ENCODE measurements at places on chromosomes 12 and 14. TPM values are rescaled to one million over a fixed set of nuclear protein-coding genes. Genes with fewer than 3 reads are reported as not detected.
A peak's percentile ranks its signal among the peaks of the same experiment; 100 is the strongest.

- H3K27ac ChIP-seq = no peak overlapping the region
- H3K36me3 ChIP-seq = no peaks in the 10 kb centered on the region
- no peak overlapping the region for H3K4me3 ChIP-seq
- no peak for DNase-seq
- no peaks in the 10 kb centered on the region for H3K27me3 ChIP-seq
Observed at GRCh38 chr12:130992979-130993538, 39.4 kb downstream of the ADGRD1 start.

- peak overlapping the region; percentile 67 for H3K4me3 ChIP-seq
- H3K4me1 ChIP-seq = peaks cover 13% of the 10 kb centered on the region
- H3K27ac ChIP-seq = no peak overlapping the region
- H3K27me3 ChIP-seq = peaks cover 39% of the 10 kb centered on the region
- H3K36me3 ChIP-seq = no peaks in the 10 kb centered on the region
Observed at GRCh38 chr12:105083551-105084105, 630 bp downstream of the ALDH1L2 start.

DNA sequence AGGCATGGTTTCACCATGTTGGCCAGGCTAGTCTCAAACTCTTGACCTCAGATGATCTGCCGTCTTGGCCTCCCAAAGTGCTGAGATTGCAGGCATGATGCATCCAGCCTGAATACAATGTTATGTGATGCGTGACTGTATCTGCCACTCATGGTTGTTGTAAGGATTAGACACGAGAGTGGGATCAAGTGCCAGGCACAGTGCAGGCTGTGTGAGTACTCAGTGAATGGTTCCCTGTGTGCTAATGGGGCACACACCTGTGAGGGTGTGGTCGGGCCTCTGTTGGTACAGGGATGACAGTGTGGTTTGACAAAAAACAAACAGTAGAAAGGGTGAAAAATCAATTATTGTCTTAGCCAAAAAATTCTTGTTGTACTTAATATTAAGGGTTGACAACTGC is 61.8 kb downstream of the TECPR2 start:
- H3K4me1 ChIP-seq = no peaks in the 10 kb centered on the region
- H3K36me3 ChIP-seq = no peaks in the 10 kb centered on the region
- H3K4me3 ChIP-seq = no peak overlapping the region
- no peak for DNase-seq
- no peaks in the 10 kb centered on the region for H3K27me3 ChIP-seq
- no peak overlapping the region for H3K27ac ChIP-seq

GRCh38 chr12:9340422-9341259 is 132.4 kb upstream of the PZP start:
- no peak overlapping the region for H3K4me3 ChIP-seq
- H3K27me3 ChIP-seq = no peaks in the 10 kb centered on the region
- no peaks in the 10 kb centered on the region for H3K4me1 ChIP-seq
- H3K27ac ChIP-seq = no peak overlapping the region
- DNase-seq = no peak
- H3K36me3 ChIP-seq = no peaks in the 10 kb centered on the region

DNA sequence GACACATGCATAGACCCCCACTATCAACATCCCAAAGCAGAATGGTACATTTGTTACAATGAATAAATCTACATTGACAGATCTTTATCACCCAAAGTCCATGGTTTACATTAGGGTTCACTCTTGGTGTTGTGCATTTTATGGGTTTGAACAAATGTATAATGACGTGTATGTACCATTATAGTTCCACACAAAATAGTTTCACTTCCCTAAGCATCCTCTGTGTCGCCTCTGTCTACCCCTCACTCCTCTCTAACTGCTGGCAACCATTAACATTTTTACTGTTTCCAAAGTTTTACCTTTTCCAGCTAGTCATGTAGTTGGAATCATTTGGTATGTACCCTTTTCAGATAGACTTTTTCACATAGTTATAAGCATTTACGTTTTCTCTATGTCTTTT is 69.5 kb upstream of the LMO3 start:
- H3K36me3 ChIP-seq = no peaks in the 10 kb centered on the region
- peaks cover 10% of the 10 kb centered on the region for H3K4me1 ChIP-seq
- no peaks in the 10 kb centered on the region for H3K27me3 ChIP-seq
- no peak overlapping the region for H3K4me3 ChIP-seq
- no peak for DNase-seq

- DNase-seq = no peak
- H3K4me3 ChIP-seq = no peak overlapping the region
- H3K27me3 ChIP-seq = no peaks in the 10 kb centered on the region
- H3K4me1 ChIP-seq = no peaks in the 10 kb centered on the region
Observed at GRCh38 chr12:69440016-69440415, 30.2 kb upstream of the FRS2 start.

GRCh38 chr14:65153101-65153500 is 50.8 kb upstream of the MAX start:
- no peak overlapping the region for H3K27ac ChIP-seq
- DNase-seq = no peak

GRCh38 chr12:127542931-127543330 is 724.0 kb upstream of the TMEM132C start:
- H3K27ac ChIP-seq = no peak overlapping the region
- no peaks in the 10 kb centered on the region for H3K27me3 ChIP-seq
- H3K4me3 ChIP-seq = no peak overlapping the region

DNA sequence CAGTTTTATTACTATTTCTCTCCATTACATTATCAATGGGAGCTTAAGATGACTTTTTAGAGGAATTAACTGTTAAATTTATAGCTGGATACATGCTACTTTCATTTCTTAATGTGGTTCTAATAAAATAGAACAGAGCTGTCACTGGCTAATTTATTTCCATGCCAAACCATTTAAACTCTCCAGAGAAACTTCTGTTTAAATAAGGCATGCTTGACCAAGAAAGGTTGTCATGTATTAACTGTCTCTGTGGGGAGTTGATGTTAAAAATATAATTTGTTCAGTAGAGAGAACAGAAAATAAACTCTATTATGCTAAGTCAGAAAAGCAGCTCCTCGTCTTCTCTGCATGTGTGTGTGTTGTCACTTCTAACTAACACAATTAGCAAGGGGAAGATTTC is 447.4 kb downstream of the SLC16A7 start:
- H3K4me1 ChIP-seq = no peaks in the 10 kb centered on the region
- no peak overlapping the region for H3K4me3 ChIP-seq
- H3K27ac ChIP-seq = no peak overlapping the region
- no peaks in the 10 kb centered on the region for H3K27me3 ChIP-seq
- H3K36me3 ChIP-seq = no peaks in the 10 kb centered on the region
- no peak for DNase-seq

GRCh38 chr12:52445876-52446275 is 6.1 kb downstream of the KRT6B start:
- H3K27ac ChIP-seq = no peak overlapping the region
- no peaks in the 10 kb centered on the region for H3K36me3 ChIP-seq
- peaks cover 23% of the 10 kb centered on the region for H3K4me1 ChIP-seq
- no peak overlapping the region for H3K4me3 ChIP-seq
- no peaks in the 10 kb centered on the region for H3K27me3 ChIP-seq
- DNase-seq = no peak

DNA sequence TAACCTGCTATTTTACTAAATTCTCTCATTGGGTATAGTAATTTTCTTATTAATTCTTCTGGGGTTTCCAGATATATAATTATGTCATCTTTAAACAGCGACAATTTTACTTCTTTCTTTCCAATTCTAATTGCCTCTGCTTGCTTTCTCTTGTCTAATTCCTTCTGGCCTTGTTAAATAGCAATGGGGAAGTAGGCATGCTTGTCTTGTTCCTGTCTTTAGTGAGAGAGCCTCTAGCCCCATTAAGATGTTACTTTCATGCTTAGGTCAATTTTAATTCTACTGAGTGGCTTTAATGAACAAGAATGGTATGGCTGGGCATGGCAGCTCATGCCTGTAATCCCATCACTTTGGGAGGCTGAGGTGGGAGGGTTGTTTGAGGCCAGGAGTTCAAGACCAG is 31.7 kb downstream of the LRTM2 start:
- no peak overlapping the region for H3K27ac ChIP-seq
- H3K27me3 ChIP-seq = no peaks in the 10 kb centered on the region
- no peaks in the 10 kb centered on the region for H3K36me3 ChIP-seq
- DNase-seq = no peak
- H3K4me3 ChIP-seq = no peak overlapping the region

DNA sequence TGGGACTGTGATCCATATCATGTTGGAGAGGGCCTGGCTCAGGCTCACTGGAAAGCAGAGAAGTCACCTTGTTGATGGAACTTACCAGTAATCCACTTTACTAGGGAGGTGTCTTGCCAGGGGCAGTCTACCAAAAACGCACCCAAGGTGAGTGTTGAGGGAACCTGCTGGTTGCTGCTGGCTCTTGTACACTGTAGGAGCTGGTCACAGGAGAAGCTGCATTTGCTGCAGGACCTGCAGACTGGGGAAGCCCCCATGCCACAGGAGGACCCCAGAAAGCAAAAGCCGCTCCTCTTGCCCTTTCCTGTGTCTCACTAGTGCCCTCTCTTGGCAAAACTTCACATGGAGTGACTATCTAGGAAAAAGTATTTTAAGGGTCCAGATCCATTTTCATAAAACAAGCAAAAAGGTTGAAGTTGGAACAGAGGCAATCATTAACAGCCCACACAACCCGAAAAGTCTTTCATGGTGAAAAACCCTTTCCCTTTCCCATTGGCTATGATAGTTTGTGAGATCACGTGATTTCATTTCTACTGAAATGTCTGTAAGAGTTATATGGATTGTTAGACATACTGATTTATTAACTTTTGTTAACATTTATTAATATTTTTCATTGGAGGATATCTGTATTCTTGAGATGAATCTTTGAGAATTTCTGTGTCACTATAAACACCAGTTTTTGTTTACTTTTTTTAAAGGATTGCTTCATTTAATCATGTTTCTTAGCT is 59.2 kb downstream of the RASSF8 start:
- no peak overlapping the region for H3K4me3 ChIP-seq
- peaks cover 30% of the 10 kb centered on the region for H3K4me1 ChIP-seq
- H3K27ac ChIP-seq = no peak overlapping the region

DNA sequence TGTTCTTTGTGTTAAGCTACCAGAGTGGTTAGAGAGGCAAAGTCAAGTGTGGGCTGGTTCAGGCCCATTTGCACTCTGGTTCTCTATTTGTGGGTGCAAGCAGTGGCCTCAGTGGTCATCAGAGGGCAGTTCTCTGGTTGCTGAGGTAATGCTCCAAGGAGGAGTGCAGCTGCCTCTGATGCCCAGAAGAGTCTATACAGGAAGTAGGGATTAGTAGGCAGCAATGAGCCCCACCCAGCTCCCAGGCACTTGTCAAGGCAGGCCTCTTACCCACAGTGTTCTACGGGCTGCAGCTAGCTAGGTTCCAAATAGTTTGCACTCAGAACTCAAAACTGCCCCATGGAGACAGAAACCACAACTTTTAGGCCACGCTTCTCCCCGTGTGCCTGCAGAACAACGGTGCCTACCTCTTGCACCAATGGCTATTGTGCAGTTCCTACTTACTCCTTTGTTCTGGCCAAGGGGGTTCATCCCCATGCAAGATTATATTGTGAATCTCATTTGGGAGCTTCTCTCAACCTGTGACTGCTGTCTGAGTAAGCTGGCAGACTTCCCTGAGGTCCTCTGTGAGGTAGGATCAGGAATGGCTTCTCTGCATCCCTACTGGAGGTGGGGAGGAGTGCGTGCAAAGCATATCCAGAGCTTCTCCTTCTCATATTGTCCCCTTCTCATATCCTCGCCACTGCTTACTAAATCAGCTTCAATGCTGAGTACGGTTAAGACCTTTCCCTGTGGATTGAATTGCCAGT is 410.3 kb upstream of the LMO3 start:
- H3K4me3 ChIP-seq = no peak overlapping the region
- H3K27ac ChIP-seq = no peak overlapping the region
- H3K4me1 ChIP-seq = peaks cover 23% of the 10 kb centered on the region
- H3K36me3 ChIP-seq = peaks cover 4% of the 10 kb centered on the region

DNA sequence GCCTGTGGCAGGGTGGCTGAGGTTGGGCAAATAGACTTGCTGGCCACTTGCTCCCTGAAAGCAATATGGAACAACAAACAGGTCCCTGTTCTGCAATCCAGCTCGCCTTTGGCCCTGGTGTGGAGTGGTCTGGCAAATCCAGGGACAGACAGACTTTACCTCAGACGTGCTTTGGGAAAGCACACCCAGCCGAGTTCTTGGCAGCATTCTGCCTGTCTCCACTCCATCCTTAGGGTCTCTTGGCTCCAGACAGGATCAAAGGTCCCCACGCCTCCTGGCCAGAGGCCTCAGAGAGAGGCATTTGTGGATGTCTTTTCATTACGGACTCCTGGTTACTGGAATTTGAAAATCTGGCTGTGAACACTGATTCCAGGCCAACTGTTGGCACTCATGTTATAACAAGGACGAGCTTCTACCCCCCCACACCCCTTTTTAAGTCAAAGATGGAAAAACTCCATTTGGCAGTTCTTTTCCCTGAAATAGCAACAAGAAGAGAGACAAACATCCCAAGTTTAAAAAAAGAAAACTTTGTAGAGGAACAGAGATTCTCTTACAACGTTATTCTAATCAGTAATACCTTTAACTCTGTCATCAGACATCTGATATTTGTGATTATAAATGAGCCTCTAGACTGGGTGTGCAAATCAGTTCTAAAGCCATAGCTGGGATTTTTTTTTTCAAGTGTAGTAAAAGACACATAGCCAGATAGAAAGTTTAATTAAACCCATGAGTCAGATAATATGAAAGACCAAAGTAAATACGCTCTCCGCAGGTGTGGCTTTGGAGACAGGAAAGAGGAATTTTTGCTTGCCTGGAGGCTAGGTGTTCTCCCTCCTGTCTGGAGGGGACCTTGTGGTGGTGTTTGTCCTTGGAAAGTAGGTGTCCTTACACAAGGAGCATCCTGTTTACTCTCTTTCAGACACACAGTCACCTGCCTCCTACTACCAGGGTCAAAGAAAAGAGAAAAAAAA is 60.7 kb downstream of the GALNT8 start:
- no peak overlapping the region for H3K27ac ChIP-seq
- no peak for DNase-seq
- no peaks in the 10 kb centered on the region for H3K27me3 ChIP-seq
- no peak overlapping the region for H3K4me3 ChIP-seq

DNA sequence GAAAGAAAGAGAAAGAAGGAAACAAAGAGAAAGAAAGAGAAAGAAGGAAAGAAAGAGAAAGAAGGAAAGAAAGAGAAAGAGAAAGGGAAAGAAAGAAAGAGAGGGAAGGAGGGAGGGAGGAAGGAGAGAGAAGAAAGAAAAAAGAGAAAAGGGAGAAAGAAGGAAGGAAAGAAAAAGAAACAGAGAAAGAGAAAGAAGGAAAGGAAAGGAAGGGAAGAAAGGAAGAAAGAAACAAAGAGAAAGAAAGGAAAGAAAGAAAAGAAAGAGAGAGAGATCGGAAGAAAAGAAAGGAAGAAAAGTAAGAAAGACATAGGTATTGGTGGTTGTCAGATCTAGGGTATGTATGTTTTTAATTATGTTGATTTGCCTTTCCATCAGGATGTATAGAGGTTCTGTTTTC is 342.3 kb downstream of the FOXG1 start:
- H3K36me3 ChIP-seq = no peaks in the 10 kb centered on the region
- no peaks in the 10 kb centered on the region for H3K4me1 ChIP-seq
- DNase-seq = no peak
- H3K27me3 ChIP-seq = no peaks in the 10 kb centered on the region
- H3K4me3 ChIP-seq = no peak overlapping the region
- no peak overlapping the region for H3K27ac ChIP-seq

The CLEC6A gene
- total RNA-seq = not detected

The R3HDM2 gene
- total RNA-seq = 29.9 TPM

The JPH4 gene
- 3.2 TPM for total RNA-seq

The JDP2 gene
- total RNA-seq = 8.4 TPM

The EIF5 gene
- 257 TPM for total RNA-seq
